ENCODE measurements at places on chromosomes 2 and 18. TPM values are rescaled to one million over a fixed set of nuclear protein-coding genes. Genes with fewer than 3 reads are reported as not detected.

The PLA2R1 gene
- 0.06 TPM for total RNA-seq

The LOXHD1 gene
- total RNA-seq: not detected

DNA sequence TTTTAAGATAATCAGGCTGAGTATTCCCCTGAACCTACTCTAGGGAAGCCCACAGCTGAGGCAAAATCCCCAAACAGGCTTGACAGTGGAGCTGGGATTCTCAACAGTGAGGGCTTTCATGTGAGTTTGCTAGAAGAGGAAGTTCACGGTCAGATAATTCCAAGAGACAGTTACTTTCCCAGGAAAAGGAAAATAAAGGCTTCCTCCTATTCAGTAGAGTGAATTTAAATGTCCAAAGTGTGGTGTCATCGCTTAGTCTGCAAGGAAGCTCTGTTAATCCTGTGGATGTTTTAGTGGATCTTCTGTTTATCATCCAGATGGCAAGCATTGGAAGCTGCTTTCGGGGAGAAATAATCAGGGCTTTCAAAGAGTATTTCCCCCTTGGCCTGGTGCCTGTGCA, 119.8 kb downstream of the RPIA start:
- no peak for DNase-seq

DNA sequence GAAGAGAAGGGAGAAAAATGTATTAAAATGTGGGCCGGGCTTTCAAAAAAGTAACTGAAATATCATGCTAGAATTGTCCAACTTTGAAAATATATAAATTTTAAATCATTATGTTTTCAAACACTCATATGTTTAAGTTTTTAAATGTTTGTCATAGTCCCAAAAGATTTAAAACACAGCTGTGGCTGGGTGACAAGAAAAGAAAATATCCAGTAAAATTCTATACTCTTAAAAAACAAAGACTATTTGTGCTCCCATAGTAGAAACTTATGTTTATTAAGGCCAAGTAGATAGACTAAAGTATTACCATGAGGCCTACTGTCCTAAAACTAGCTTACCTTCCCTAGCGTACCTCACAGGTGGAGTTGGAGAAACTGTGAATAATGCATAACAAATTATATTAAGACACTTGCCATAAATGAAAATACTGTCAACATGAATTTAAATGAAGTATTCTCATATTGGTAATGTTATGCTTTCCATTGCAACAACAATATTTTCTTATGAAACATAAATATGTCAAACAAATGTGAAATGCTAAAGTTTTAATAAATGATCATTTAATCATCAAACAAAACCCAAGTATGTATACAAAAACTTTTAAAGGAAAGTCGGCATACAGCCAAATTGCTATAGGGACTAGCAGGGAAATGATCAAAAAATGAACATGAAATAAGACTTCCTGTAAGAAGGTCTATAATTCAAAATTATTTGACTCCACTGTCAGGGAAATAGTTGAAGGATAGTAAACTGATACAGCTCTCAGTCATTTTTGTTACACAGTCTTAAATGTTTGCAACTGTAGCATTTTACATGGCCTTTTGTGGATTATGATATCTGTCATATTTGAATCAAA, 13.4 kb downstream of the MEIS1 start:
- DNase-seq: no peak

The VWC2L gene
- not detected for total RNA-seq

DNA sequence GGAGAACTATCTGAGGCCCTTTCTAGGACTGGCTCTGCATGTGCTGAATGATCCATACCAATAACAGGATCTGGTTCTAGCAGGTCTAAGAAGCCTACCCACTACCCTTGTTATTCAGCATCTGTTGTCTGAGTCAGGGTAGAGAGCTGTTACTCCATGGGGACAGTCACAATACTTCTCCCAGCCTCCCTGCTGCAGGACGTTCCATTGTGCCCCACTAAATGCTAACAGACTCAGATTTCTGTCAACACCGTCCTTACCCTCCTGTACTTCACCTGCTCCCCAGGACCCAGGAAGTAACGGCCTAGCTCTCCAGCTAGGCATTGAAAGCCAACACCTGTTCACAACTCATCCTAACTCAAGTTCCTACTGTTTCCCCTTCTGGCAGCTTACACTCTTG, 719.7 kb upstream of the ID2 start:
- DNase-seq: no peak

The GCG gene
- total RNA-seq: not detected

The CCDC141 gene
- total RNA-seq: 0.02 TPM

The ATP6V1C2 gene
- 0.04 TPM for total RNA-seq

- no peak for DNase-seq
Measured at GRCh38 chr18:72866442-72866900, 1.3 kb downstream of the NETO1 start.

GRCh38 chr2:173828189-173829142, 136.7 kb downstream of the SP3 start:
- no peak for DNase-seq
